ENCODE measurements at places on chromosomes 3 and 15. TPM values are rescaled to one million over a fixed set of nuclear protein-coding genes. Genes with fewer than 3 reads are reported as not detected.

SERINC4 gene
- total RNA-seq: 0.33 TPM

ATP6V1A gene
- 75.4 TPM for total RNA-seq

GPR27 gene
- total RNA-seq: 8.0 TPM

KLHL6 gene
- 2.7 TPM for total RNA-seq

RTP3 gene
- not detected for total RNA-seq

AMT gene
- total RNA-seq: 7.9 TPM

SEMA6D gene
- total RNA-seq: 13.8 TPM

P2RY13 gene
- total RNA-seq: 0.63 TPM

EFHB gene
- 1.3 TPM for total RNA-seq

BFSP2 gene
- total RNA-seq: not detected

ACAD9 gene
- total RNA-seq: 61.7 TPM

LRRC31 gene
- total RNA-seq: not detected

TATDN2 gene
- 31.2 TPM for total RNA-seq

FOXB1 gene
- total RNA-seq: not detected

CHST14 gene
- 21.5 TPM for total RNA-seq

GRCh38 chr3:119551598-119551997, 7.8 kb downstream of the CD80 start:
- no peaks in the 10 kb centered on the region for H3K36me3 ChIP-seq
- H3K4me1 ChIP-seq: no peaks in the 10 kb centered on the region
- H3K27me3 ChIP-seq: no peaks in the 10 kb centered on the region
- no peak overlapping the region for H3K27ac ChIP-seq

- no peak overlapping the region for H3K27ac ChIP-seq
- H3K36me3 ChIP-seq: peaks cover 4% of the 10 kb centered on the region
- no peaks in the 10 kb centered on the region for H3K27me3 ChIP-seq
- no peak overlapping the region for H3K4me3 ChIP-seq
- H3K4me1 ChIP-seq: no peaks in the 10 kb centered on the region
Observed at GRCh38 chr3:52374173-52374572, 58.1 kb downstream of the DNAH1 start.

- no peaks in the 10 kb centered on the region for H3K27me3 ChIP-seq
- H3K36me3 ChIP-seq: no peaks in the 10 kb centered on the region
- no peak for DNase-seq
- H3K4me1 ChIP-seq: no peaks in the 10 kb centered on the region
- H3K27ac ChIP-seq: no peak overlapping the region
Observed at GRCh38 chr3:62527474-62527873, 154.1 kb upstream of the FEZF2 start.

GRCh38 chr15:42215913-42216829, 8.1 kb upstream of the VPS39 start:
- peaks cover 6% of the 10 kb centered on the region for H3K36me3 ChIP-seq
- no peak overlapping the region for H3K27ac ChIP-seq
- no peak for DNase-seq
- no peaks in the 10 kb centered on the region for H3K27me3 ChIP-seq

DNA sequence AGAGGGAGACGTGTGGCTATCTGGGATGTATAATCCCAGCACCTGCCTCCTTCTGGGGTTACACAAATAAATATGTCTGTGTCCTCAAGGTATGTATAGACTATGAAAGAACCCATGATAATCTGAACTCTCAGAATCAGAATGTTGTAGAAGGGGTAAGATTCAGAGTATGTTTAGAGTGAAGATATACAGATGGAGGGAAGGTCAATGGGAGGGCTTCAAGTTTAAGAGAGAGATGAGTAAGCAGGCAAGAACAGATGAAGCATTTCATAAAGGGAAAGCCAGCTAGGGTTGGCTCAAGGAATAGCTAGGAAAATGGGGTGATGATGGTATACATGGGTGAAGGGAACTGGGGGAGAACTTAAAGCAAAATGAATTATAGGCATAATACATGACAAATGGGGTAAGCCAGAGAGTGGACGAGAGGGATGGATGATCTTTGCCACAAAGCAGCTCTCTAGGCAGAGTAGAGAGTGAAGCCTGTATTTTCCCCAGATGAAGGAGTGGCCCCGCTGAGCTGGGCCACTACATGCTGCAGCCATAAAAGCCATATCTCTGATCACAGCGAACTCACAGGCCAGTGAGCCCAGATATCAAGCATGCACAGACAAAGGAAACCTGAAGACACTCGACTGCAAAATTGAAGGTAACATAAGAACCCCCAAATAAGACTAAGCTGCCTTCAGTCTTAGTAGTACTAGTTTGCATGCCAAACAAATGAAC, 15.9 kb upstream of the ZBTB38 start:
- no peak overlapping the region for H3K4me3 ChIP-seq
- no peaks in the 10 kb centered on the region for H3K36me3 ChIP-seq
- no peak overlapping the region for H3K27ac ChIP-seq
- no peaks in the 10 kb centered on the region for H3K4me1 ChIP-seq

- H3K27ac ChIP-seq: no peak overlapping the region
- H3K4me3 ChIP-seq: no peak overlapping the region
- DNase-seq: peak; percentile 3
- H3K36me3 ChIP-seq: no peaks in the 10 kb centered on the region
- H3K4me1 ChIP-seq: peaks cover 4% of the 10 kb centered on the region
Observed at GRCh38 chr3:70703305-70704102, 391.1 kb upstream of the MDFIC2 start.

DNA sequence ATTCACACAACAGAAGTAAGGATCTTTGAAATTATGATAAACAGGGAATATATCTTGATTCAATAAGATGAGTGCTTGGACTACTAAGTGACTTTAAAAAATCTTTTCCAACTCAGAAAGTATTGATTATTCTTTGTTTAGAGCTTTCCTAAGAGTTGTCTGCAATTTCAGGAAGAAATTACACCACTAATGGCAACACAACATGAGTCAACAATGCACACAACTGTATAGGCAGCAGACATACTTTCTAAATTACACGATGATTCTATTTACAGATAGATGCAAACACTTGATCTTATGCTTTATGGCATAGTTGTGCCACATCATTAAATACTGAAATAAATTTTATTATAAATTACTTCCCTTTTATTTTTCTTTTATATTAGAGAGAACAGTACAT, 4.4 kb downstream of the NAA50 start:
- H3K4me1 ChIP-seq: peaks cover 15% of the 10 kb centered on the region
- no peaks in the 10 kb centered on the region for H3K36me3 ChIP-seq
- DNase-seq: no peak

- H3K4me1 ChIP-seq: peaks cover 12% of the 10 kb centered on the region
- DNase-seq: peak; percentile 75
- no peak overlapping the region for H3K27ac ChIP-seq
- no peaks in the 10 kb centered on the region for H3K36me3 ChIP-seq
Observed at GRCh38 chr15:100931143-100931890, 12.2 kb downstream of the LRRK1 start.

DNA sequence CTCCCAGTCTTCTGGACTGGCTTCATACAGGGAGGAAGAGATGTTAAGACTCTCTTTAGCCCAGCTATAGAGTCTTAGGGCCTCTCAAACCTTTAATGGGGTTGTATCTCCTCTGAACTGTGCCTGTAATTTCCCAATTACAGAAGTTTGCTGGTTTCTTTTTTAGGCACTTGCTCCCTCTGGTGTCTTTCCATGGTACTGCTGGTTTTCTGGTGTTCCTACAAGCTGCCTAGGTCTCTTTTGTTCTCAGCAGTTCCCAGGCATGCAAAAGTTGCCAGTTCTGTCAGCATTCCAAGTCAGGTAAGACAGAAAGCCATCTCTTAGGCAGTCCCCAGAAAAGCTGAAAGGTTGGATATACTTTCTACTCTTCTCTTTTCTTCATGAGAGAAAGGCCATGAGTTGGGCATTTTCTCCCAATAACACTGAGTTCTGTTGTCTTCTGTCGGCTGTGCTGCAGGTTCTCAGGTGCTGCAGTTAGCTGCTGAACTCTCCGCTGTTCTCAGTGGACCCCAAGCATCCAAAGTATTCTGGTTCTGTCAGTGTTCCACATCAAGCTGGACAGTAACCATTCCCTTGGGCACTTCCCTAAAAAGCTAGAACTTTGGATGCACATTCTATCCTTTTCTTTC, 54.4 kb upstream of the EHHADH start:
- peak; percentile 56 for DNase-seq
- H3K27me3 ChIP-seq: no peaks in the 10 kb centered on the region
- no peaks in the 10 kb centered on the region for H3K4me1 ChIP-seq

DNA sequence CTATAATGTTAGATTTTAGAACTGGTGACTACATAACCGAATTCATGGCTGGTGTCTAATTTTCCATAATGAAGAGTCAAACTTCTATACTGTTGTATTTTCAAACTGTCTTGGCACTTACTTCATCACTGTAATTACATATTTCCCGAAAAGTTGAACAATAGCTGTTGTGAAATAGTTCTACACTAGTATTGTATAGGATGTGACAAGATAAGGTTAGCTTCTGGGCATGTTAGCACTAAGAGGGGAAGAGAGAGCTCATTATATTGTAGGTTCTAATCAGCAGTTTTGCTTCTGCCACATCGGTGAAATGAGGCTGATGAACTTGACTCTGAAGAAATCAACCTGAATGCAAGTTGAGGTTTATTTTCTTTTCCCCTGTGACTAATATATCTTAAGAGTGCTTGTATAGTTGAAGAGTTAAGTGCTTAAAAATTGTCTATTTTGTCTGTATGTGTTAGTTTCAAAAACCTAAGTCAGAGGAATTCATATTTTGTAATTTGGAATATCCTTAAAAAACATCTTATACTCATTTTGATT, 8.9 kb downstream of the GYG1 start:
- H3K27me3 ChIP-seq: no peaks in the 10 kb centered on the region
- H3K36me3 ChIP-seq: peaks cover 10% of the 10 kb centered on the region
- no peak overlapping the region for H3K27ac ChIP-seq
- peaks cover 8% of the 10 kb centered on the region for H3K4me1 ChIP-seq
- no peak for DNase-seq

- DNase-seq: no peak
- peaks cover 46% of the 10 kb centered on the region for H3K4me1 ChIP-seq
- H3K27me3 ChIP-seq: no peaks in the 10 kb centered on the region
- no peaks in the 10 kb centered on the region for H3K36me3 ChIP-seq
- H3K27ac ChIP-seq: no peak overlapping the region
Observed at GRCh38 chr15:55707951-55708350, 35.0 kb downstream of the PRTG start.

GRCh38 chr3:9098716-9099675, 135.7 kb upstream of the RAD18 start:
- DNase-seq: no peak
- H3K4me3 ChIP-seq: no peak overlapping the region
- no peaks in the 10 kb centered on the region for H3K27me3 ChIP-seq
- H3K27ac ChIP-seq: no peak overlapping the region
- H3K4me1 ChIP-seq: no peaks in the 10 kb centered on the region

DNA sequence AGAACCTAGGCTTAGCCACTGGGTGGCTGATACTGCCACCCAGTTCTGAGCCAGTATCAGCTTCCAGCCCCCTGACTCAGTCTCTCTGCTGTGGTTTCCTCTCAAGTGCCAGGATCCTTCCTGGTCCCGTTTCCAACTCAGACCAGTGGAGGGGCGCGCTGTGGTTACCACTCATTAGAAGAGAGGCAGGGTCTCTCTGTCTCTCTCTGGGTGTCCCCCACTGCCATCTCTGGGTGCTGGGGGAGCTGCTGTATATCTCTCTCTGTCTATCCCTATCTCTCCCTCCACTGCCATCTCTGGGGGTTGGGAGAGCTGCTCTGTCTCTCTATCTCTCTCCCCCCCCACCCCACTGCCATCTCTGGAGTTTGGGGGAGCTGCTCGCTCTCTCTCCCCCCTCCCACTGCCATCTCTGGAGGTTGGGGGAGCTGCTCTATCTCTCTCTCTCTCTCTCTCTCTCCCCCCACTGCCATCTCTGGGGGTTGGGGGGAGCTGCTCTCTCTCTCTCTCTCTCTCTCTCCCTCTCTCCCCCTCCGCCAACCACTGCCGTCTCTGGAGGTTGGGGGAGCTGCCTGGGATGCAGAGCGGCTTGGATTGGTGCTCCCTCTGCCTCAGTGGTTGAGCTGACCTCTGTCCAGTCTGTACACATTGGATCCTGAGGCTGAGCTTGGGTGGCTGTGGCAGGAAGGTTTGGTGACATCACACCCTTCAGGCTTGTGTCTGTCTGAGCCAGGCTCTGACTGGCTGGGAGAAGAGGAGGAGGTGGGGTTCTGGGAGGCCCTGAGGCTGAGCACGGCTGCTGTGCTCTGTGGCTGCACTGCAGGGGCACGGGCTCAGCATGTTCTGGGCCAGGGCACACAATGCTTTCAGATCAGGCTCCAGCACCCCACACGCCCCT, 98.9 kb downstream of the APBA2 start:
- no peaks in the 10 kb centered on the region for H3K4me1 ChIP-seq
- no peak overlapping the region for H3K27ac ChIP-seq
- peak; percentile 29 for DNase-seq

GRCh38 chr15:91872356-91873137, 19.0 kb downstream of the SLCO3A1 start:
- H3K36me3 ChIP-seq: no peaks in the 10 kb centered on the region
- DNase-seq: peak; percentile 89
- H3K4me1 ChIP-seq: peaks cover 33% of the 10 kb centered on the region
- H3K27me3 ChIP-seq: no peaks in the 10 kb centered on the region

GRCh38 chr3:164779816-164780215, 298.5 kb downstream of the SI start:
- H3K4me3 ChIP-seq: no peak overlapping the region
- no peaks in the 10 kb centered on the region for H3K27me3 ChIP-seq

DNA sequence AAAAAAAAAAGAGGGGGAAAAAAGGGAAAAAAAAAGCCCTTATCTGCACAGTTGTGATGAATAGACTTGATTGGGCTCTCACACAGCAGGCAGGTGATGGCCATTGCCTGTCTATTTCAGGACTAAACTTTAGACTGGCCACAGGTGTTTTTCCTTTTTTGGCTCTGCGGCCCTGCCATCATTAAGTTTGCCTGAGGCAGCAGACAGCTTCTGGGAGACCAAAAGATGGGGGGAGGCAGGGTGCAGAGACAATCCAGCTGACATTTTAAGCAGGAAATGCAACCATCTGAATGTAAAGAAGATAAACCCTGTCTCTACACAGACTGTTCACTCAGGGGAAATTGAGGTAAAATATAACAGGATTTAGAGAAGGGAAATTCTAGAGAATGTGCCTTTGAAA, 295.0 kb upstream of the KCNH8 start:
- DNase-seq: no peak
- H3K4me3 ChIP-seq: no peak overlapping the region
- no peaks in the 10 kb centered on the region for H3K36me3 ChIP-seq
- no peak overlapping the region for H3K27ac ChIP-seq
- H3K27me3 ChIP-seq: no peaks in the 10 kb centered on the region

GRCh38 chr3:9020426-9020825, 57.2 kb upstream of the RAD18 start:
- H3K36me3 ChIP-seq: no peaks in the 10 kb centered on the region
- no peaks in the 10 kb centered on the region for H3K27me3 ChIP-seq
- no peak overlapping the region for H3K4me3 ChIP-seq

GRCh38 chr3:51371943-51372557, 13.0 kb upstream of the MANF start:
- no peaks in the 10 kb centered on the region for H3K36me3 ChIP-seq
- H3K4me1 ChIP-seq: no peaks in the 10 kb centered on the region
- DNase-seq: peak; percentile 66
- H3K4me3 ChIP-seq: no peak overlapping the region
- no peaks in the 10 kb centered on the region for H3K27me3 ChIP-seq
- no peak overlapping the region for H3K27ac ChIP-seq

- H3K27me3 ChIP-seq: no peaks in the 10 kb centered on the region
- no peak overlapping the region for H3K4me3 ChIP-seq
- no peak overlapping the region for H3K27ac ChIP-seq
- H3K4me1 ChIP-seq: no peaks in the 10 kb centered on the region
- peak; percentile 9 for DNase-seq
Observed at GRCh38 chr15:80431635-80432344, 27.6 kb downstream of the ARNT2 start.

GRCh38 chr3:179292450-179292849, 30.4 kb upstream of the ZNF639 start:
- H3K27ac ChIP-seq: no peak overlapping the region
- H3K36me3 ChIP-seq: no peaks in the 10 kb centered on the region
- no peak for DNase-seq
- no peak overlapping the region for H3K4me3 ChIP-seq

Data from thyroid gland (tissue), 4 donors.